ENCODE measurements at places on chromosomes 5 and 9.
A peak's percentile ranks its signal among the peaks of the same experiment; 100 is the strongest.

DNA sequence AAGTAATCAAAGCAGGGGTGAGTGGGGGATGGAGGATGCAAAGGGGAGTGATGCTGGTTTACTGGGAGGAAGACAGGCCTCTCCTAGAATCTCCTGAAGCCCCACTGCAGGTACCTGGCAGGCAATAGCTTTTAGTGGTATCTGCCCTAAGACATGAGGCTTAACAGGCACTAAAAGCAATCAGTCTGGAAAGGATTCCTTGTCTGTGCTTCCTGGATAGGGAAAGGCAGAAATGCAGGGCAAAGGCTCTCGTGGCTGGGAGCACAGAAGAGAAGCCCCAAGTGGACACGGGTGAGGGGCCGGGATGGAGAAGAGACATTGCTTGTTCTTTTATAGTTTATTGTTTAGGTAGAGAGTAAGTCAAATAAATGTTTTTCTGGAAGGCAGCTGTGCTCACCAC, 40.1 kb downstream of the CCNJL start:
- DNase-seq, result no peak

DNA sequence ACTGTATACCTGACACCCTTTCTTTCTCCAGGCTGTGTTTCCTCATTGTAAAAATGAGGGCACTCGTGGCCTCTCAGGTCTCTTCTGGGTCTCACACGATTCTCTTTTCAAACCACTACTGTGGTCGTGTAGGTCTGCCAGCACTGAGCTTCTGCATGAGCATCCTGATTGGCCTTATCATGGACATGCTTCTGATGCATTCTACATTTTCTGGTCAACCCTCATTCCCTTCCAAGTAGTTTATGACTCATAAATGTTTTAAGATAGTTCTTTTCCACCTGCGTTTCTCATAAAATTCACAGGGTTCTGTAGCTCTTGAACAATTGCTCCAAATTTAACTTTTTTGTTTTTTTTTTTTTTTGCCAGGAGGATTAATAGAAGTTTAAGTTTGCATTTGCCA, 294.8 kb downstream of the KCTD16 start:
- no peak for DNase-seq

DNA sequence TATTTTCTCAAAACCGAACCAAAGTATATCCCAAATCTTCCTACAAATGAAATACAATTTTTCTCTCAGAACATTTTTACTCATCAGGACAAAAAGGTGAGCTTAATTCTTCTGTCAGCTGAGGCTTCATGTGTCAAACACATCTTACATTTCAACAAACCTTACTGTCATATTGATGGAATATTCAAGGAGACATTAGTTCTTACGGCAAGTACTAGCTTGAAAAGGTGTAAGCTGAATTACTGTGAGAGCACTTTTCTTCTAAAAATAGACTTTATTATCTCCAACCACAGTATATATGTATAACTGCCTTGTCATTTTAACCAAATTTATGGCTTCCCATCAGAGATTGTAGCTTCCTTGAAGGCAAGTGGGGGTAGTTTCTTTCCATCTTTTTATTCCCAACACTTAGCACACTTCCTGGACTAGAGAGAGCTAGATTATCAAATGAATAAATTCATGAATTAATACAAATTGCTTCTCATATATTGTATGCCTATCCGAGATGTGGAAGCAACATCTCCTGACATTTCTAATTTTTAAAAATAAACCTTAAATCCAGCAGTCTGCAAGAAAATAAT, 822.7 kb upstream of the DMAC1 start:
- no peak for DNase-seq

DNA sequence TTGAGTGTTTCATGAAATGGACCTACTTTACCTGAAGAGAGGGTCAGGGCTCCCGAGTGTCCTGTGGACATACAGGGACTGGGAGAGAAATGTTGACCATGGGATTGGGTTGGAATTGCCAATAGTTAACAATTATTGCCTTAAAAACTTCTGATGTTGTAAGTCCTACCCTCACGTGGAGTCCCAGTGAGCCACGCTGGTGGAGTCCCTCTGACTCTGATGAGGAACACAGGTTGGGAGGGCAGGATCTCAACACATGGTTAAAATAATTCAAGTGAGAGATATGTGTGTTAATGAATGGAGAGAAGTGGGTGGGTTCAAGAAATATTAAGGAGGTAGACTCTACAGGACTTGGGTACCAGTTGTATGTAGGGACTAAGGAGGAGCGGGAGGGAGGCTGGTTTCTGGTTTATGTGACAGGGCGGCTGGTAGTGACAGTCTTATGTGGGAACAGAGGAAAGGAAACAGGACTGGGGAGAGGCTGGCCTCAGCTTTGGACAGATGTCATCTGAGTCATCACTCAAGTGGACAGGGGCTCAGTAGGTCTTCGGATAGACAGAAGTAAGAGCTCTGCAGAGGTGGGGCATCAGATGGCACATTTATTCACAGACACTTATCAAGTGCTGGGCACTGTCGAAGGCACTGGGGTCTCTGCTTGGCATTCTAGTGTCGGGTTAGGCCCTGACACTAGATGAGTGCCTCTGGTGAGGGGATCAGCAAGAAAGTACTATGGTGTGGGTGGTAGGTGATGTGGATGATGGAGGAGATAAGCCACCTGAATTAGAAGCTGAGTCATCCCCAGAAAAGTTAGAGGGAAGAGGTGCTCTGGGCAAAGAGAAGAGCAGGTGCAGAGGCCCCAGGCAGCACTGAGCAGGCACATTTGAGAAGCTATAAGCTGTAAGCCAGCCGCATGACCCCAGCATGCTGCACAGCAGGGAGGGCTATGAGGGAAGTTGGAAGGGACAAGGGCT, 27.2 kb downstream of the MAML1 start:
- no peak for DNase-seq

- no peak for DNase-seq
Observed at GRCh38 chr5:128538250-128539037, 399 bp upstream of the FBN2 start.

GRCh38 chr9:88829276-88829675, 162.0 kb upstream of the S1PR3 start:
- DNase-seq, result no peak

- no peak for DNase-seq
Observed at GRCh38 chr9:92807757-92808725, 43.4 kb upstream of the BICD2 start.

GRCh38 chr9:74662674-74663073, 165.5 kb downstream of the RORB start:
- DNase-seq, result no peak

- DNase-seq, result peak; percentile 47
Observed at GRCh38 chr5:98927989-98928872, 576 bp downstream of the CHD1 start.

DNA sequence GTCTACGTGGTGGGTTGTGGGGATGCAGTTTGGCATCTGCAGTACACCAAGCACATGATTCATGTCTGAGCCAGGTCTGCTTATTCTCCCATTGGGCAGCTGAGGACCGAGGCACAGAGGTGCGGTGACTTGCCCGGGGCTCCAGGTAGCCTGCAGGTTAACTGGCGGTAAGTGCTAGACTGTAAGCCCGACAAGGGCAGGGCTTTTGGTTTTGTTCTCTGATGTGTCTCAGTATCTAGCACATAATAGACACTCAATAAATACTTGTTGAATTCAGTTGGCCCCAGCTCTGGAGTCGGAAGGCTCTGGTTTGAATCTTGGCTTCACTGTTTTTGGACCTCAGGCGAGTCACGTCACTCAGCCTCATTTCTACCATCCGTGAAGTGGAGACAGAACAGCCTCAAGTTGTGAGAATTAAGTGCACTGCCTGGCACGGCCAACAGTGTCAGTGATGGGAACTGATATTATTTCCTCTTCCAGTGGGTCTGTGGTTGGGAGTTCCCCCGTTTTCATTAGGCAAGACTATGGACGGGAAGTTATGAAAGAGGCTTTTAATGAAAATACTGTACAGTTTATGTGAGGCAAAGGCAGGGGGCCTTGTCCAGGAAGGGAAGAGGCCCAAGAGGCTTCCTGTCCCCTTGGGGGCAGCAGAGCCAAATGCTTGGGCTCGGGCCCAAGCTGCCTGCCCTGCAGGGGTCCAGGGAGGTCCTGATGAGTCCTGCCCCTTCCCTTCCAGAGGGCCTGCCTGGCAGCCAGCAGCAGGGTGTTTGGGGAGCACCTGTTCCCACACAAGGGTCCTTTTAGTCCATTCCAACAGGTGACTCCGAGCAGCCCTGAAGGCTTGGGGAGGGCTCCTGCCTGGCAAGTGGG, 3.3 kb downstream of the PRELID1 start:
- DNase-seq, result no peak

GRCh38 chr9:15116130-15116580, 190.9 kb downstream of the TTC39B start:
- DNase-seq, result no peak

- DNase-seq, result no peak
Observed at GRCh38 chr5:33336891-33337636, 103.7 kb upstream of the TARS1 start.

DNA sequence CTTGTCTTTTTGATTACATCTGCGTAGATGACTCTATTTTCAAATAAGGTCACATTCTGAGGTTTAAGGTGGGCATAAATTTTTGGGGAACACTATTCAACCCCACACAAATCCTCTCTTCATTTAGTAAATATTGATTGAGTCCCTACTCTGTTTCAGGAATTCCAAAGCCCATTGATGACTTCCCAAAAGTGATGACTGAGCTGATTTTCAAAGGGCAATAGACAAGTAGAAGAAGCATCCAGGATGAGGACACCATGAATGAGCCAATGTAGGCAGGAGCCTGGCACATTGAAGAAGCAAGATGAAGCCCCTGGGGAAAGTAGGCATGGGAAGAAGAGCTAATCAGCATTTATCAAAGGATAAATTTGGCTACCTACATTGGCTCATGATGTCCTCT, 35.2 kb downstream of the OR1J1 start:
- DNase-seq, result no peak

GRCh38 chr9:19087106-19088000, 15.4 kb downstream of the HAUS6 start:
- no peak for DNase-seq

- no peak for DNase-seq
Observed at GRCh38 chr9:91408475-91408874, 15.2 kb downstream of the NFIL3 start.

DNA sequence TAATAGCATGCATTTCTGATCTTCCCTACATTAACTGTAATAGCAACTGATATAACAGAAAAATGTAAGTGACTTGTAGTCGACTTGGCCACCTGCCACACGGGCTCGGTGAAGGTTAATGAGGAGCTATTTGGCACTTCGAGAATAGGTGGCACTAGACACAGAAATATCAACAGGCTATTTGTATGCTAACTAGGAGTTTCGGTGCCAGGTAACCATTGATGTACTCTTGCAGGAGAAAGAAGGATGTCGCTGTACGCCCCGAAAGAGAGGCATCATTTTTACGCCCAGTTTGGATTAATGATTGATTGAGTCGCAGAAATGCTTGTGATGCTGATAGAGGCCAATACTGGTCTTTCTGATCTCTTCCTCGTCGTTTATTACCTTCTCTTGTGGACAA, 516 bp upstream of the DMRT2 start:
- no peak for DNase-seq

DNA sequence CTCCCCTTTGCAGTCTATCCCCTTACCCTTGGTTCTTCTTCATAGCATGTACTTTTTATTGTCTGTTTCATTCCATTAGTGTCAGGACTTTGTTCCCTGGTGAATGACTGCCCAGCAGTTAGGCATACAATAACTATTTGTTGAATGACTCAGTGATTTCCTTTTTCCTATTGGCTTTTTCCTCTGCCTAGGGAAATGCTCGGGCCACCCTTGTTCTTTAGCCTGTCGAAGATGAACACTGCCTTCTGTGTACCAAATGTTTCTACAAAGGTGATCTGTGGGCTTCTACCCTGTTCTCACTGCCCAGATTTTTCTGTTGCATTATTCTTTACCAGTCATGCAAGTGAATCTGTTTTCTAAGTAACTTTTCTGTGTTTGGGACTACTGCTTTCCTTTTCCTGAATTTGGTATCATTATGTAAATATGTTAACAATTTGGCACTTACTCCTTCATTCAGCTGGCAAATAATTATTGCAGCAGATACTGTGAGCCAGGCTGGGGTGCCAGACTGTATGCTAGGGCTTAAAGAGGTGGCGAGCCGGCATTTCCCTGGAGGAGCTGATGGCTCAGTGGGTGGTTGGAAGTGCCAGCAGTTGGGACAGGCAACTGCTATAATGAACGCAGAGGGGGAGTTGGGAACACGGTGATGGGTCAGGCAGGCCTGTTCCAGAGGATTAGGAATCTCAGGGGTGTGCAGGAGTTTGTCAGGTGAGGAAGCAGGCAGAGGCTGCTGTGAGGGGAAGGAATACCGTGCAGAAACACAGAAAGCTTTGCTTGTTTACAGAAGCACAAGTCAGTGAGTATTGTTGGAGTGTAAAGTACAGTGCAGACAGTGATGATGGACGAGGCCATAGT, 30.6 kb downstream of the KDM4C start:
- peak; percentile 26 for DNase-seq

DNA sequence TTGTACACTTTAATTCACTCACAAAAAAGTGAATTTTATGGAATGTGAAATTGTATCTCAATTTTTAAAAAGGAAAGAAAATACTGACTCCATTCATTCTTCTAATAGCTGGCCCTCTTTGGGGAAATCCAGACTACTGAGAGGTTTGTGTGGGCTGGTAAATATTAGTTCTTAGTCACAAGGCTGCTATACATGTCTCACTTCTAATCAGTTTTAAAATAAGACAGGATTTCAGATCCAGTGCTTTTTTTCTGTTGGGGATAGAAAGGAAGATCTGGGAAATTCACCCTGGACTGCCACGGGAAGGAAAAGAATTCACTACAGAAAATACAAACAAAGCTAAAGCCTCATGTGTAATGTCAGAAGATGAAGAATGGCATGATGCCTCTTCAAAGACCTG, 32.7 kb upstream of the ADAMTSL1 start:
- DNase-seq, result no peak

GRCh38 chr5:54867310-54867944, 118.0 kb downstream of the ESM1 start:
- DNase-seq, result no peak

- DNase-seq, result no peak
Observed at GRCh38 chr5:96903300-96903699, 27.0 kb downstream of the ERAP2 start.

DNA sequence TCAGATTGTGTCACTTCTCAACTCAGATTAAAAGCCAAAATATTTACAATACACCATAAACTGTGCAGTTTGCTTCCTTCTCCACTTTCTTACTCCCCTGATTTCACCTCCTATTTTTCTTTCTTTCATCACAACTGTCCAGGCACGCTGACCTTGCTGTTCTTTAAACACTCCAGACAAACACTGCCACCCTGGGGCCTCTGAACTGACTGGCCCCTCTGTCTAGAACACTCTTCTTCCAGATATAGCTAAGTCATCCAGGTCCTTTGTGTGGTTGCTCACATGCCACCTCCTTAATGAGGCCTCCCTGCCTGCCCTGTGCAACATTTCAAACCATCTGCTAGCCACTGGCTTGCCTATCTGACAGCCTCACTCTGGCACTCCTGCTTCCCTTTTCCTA, 46.6 kb downstream of the ATG10 start:
- no peak for DNase-seq

All from HuH-7.5 (cell line).